Fibroblast of the aortic adventitia (primary cell): ENCODE measurements at places on chromosomes 7 and 10. TPM values are rescaled to one million over a fixed set of nuclear protein-coding genes. Genes with fewer than 3 reads are reported as not detected.
A peak's percentile ranks its signal among the peaks of the same experiment; 100 is the strongest.

- DNase-seq = no peak
Observed at GRCh38 chr7:87528730-87529129, 53.2 kb upstream of the ABCB4 start.

The ZNF488 gene
- 0.18 and 0.41 TPM in 2 replicates for total RNA-seq

The ODAD2 gene
- 0.18 and 0.57 TPM in 2 replicates for total RNA-seq

The SCIN gene
- 0.25 and 2.3 TPM in 2 replicates for total RNA-seq

The EPHB6 gene
- 11.0 and 15.2 TPM in 2 replicates for total RNA-seq

DNA sequence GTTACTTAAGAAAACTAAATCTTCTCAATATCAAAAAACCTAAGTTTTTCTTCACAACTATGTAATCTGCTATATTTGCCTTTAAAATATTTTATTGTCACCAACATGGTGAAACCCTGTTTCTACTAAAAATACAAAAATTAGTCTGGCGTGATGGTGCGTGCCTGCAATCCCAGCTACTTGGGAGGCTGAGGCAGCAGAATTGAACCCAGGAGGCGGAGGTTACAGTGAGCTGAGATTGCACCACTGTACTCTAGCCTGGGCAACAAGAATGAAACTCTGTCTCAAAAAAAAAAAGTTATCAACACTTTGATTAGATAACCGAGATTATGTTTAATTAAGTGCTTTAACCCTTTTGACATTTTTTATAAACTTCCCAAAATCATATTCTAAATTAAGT is 28.3 kb upstream of the CLDN4 start:
- DNase-seq = no peak

DNA sequence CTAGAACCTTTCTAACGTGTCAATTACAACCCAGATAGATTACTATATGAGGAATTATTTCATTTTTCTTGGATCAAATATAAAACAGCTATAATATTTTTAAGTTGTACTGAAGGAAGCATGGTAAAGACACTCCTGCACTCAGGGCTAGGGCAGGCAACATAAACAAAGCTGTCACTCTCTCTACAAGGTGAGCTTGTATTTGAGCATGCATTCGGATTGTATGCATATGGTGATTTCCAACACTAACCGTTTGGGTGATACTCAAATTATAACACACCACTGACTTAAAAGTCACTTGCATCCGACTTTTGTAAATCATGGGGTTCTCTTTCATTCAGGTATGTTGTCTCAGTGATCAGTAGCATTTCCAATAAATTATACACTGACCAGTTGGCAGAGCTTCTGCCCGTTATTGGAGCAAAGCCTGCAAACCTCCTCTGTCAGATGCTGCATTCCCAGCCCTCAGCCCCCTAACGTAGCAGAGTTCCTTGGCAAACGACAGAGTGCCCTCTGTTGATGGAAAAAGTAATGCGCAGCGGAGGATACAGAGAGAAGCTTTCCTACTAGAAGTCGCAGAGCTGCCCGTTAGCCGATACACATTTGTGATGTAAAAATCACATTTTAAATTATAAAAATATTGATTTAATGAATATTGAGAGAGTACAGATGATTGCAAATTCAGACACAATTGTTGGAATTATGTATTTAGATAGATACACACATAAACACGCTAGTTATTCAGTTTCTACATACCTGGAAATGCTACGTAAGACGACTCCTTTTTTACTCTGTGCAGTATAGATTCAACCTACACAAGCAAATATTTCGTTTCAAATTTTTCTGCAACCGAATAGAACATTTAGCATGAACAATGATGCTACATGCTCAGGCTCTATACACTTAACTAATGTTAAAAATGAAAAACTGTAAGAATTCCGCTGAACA is 173.9 kb upstream of the SP4 start:
- DNase-seq = peak; percentile 37

- DNase-seq = no peak
Observed at GRCh38 chr10:113879691-113880090, 25.2 kb downstream of the NHLRC2 start.

The AFAP1L2 gene
- 0.18 TPM in 1 of 2 replicates, not detected in the other for total RNA-seq

- DNase-seq = no peak
Observed at GRCh38 chr10:124180044-124180745, 86.8 kb upstream of the CHST15 start.

The SAMD9L gene
- 22.6 and 39.4 TPM in 2 replicates for total RNA-seq

The MEOX2 gene
- total RNA-seq = 2.6 and 13.0 TPM in 2 replicates

The MGMT gene
- 21.8 and 44.9 TPM in 2 replicates for total RNA-seq

The FOXP2 gene
- total RNA-seq = 3.9 and 17.4 TPM in 2 replicates

The ACBD7 gene
- total RNA-seq = 0.99 TPM in 1 of 2 replicates, not detected in the other

The CAMK2B gene
- total RNA-seq = 6.4 TPM in 1 of 2 replicates, not detected in the other

GRCh38 chr10:80168679-80169380 is 36.3 kb downstream of the PLAC9 start:
- DNase-seq = no peak

The CLEC2L gene
- total RNA-seq = not detected in 2 replicates

DNA sequence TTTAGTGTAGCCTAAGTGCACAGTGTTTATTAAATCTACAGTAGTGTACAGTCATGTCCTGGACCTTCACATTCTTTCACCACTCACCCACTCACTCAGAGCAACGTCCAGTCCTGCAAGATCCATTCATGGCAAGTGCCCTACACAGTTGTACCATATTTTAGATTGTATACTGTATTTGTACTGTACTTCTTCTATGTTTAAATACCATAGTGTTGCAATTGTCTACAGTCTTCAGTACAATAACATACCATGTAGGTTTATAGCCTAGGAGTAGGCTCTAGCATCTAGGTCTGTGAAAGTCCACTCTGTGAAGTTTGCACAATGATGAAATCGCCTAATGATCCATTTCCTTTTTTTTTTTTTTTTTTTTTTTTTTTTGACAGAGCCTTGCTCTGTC is 12.0 kb downstream of the EEPD1 start:
- DNase-seq = no peak

The AKR1C3 gene
- total RNA-seq = 74.2 and 169 TPM in 2 replicates

DNA sequence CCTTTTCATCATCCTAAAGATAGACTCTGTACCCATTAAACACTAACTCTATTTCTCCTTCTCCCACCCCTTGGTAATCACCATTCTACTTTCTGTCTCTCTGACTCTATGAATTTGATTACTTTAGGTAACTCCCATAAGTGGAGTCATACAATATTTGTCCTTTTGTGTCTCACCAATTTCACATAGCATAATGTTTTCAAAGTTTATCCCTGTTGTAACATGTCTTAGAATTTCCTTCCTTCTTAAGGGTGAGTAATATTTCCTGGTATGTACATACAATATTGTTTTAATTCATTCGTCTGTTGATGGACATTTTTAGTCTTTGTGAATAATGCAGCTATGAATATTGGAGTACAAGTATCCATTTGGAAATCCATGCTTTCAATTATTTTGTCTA is 50.9 kb upstream of the CDCA7L start:
- DNase-seq = peak; percentile 6

The TAS2R41 gene
- 0.09 TPM in 1 of 2 replicates, not detected in the other for total RNA-seq

GRCh38 chr7:95686109-95686508 is 86.2 kb upstream of the DYNC1I1 start:
- DNase-seq = peak; percentile 67

GRCh38 chr7:101744588-101744987 is 72.8 kb upstream of the CUX1 start:
- DNase-seq = no peak

The GBX1 gene
- not detected in 2 replicates for total RNA-seq

The SFTPA1 gene
- total RNA-seq = not detected in 2 replicates

- DNase-seq = peak; percentile 65
Observed at GRCh38 chr7:122887198-122887597, 938 bp upstream of the CADPS2 start.
